ENCODE measurements at places on chromosomes 12 and 14.

DNA sequence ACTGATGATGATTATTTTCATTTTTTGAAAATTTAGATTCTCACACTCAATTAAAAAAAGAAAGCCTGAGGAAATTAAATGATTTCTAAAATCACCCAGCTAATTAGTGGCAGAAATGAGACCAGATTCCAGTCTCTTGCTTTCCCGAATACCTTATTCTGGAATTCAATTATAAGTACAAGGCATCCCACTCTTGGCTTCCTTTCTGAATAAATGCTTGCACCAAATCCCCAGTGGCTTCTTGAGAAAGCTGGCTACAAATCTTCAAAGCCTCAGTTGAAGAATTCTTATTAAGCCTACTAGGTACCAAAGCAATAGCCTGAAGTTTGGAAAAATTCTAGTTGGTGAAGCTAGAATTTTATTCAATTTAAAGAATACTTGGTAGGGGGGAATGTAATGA is 476.6 kb downstream of the DIO2 start:
- DNase-seq: no peak

DNA sequence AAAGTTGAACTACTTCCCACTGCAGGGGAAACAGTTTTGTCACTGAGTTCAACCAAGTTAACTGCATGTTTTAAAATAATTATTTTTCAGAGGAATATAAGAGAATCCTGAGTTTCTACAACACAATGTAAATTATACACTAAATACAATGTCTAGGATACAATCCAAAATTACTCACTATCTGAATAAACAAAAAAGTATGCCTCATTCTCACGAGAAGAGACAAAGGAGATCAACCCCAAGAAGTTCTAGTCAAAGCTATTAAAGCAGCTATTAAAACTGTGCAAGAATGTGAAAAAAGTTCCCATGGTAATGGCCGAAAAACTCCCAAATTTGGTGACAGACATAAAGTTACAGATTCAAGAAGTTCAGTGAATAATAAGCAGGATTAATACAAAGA is 8.8 kb upstream of the KCNK13 start:
- no peak for DNase-seq

DNA sequence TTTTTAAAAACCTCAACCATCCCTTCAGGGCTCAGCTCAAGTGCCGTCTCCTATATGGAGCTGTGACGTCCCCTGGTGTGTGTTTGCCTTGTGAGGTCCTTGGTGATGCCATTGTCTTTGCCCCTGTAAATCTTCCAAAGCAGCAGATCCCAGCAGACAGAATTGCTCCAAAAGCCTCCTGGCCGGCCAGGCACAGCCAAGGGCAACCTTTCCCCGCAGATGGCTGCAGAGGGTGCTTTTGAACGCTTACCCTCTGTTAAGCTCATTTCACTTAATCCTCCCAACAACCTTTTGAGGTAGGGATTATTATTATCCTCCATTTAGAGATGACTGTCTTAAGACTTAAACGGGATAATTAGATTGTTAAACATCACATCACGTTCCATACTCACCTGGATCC is 51.4 kb downstream of the RFX4 start:
- DNase-seq: no peak

GRCh38 chr14:24422694-24423601 is 6.5 kb downstream of the CBLN3 start:
- no peak for DNase-seq

DNA sequence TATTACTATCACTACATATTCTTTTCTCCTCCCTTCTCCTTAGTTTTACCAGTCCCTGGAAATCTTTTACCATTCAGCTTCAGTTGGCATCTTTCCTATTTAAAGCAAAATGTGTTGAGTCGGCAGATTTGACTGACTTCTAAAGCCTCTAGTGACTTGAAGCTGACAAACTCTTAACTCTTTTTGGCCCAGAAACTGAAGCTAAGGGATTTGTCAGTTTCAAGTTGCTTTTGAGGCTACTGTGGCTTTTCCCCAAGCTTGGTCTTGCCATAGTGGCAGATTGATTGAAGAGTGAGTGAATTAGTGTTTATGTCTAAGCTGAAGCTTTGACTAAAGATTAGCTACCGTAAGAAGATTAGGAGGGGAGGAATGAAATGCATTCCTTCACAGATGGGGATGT is 104.0 kb downstream of the ETNK1 start:
- DNase-seq: no peak

- DNase-seq: no peak
Measured at GRCh38 chr14:24179961-24180796, 8.3 kb downstream of the REC8 start.
